ENCODE measurements at places on chromosomes 1 and 21.

DNA sequence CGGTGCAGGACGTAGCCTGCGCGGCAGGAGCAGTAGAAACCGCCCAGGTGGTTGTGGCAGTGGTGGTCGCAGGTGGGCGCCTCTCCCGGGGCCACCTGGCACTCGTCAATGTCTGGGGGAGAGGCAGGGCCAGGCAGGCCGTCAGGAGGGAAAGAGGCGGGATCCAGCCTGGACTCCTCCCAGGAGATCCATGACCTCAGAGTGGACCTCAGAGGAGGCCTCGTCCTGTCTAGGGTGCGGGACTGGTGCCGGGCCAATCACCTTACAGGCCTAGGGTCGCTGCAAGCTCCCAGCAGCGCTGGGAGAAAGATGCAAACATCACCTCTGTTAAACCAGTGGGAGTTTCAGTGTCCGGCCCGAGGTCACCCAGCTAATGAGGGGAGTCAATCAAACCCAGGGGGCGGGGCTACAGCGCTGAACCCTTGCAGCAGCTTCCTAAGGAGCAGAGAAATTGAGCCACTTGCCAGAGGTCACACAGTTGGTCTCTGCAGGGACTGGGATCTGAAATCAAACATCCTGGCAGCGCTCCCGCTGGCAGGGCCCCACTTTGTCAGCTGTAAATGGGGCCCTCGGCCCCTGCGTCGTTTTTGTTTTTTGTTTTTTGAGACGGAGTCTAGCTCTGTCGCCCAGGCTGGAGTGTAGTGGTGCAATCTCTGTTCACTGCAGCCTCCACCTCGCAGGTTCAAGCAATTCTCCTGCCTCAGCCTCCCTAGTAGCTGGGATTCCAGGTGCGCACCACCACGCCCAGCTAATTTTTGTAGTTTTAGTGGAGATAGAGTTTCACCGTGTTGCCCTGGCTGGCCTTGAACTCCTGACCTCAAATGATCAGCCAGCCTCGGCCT lies 1.4 kb downstream of the MASP2 start:
- no peak for DNase-seq

GRCh38 chr1:204495078-204495753 lies 611 bp upstream of the PIK3C2B start:
- DNase-seq: no peak

DNA sequence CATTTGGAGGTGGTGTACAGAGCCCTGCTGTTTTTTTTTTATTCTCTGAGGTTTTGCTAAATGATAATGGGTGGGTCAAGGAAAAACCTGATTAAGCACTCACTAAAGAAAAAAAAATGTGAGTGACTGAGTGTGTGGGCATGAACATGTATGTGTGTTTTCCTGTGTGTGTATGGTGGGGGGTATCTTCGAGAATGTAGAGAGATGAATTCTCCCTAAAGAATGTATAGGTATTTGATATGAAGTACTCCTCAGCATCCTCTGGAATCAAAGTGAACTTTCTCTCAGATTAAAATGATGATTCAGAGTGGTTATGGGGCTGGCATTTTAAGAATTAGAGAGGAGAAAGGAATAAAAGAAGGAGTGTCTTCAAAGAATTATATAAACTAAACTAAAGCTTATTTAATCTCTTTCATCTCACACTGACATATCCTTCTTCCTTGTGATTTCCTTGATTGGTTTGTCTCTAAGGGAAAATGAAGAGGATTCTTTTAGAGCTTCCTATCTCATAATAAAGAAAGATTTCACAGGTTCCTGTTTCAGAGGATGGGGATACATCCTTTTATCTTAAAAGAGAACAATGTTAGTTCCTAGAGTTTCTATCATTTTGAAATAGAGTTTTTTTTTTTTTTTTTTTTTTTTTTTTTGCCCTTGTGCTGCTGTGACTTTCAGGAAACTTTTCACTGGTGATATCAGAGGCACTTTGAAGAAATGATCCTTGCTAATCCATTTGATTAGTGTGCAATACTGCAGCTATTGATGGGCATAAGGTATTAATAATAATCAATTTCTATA lies 23.9 kb downstream of the S1PR1 start:
- no peak for DNase-seq

DNA sequence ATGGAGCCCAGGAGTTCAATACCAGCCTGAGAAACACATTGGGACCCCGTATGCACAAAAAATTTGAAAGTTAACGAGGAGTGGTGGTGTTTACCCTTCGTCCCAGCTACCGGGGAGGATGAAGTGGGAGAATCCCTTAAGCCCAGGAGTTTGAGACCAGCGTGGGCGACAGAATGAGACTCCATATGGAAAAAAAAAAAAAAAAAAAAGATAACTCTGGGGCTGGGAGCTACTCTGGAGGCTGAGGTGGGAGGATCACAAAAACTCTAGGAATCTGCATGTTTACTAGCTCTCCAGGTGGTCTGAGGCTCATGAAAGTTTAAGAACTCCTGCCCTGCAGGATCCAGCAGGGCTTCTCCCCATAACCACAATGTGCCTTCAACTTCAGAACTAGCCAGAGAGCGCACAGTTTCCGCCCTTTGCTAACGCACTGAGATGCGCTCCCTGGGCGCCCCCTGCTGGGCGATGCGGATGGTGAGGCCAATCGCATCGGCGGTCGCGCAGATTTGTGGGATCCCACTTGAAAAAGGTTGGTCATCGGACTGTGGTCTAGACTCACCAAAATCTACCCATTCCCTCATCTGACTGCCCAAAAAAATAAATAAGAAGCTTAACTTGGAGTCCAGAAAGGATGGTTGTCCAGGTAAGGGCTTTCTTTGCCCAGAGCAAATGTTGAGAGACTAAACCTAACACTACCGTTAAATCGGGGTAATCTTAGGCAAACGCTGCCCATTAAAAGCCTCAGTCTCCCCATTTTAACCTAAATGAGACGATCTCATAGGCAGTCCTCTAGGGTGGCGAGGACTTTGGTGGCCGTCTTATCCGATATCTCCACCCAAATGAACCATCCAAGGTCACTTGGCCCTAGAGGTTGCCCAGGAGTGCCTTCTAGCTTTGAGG lies 8.8 kb downstream of the ZNF683 start:
- peak; percentile 79 for DNase-seq

GRCh38 chr1:77156214-77156613 lies 63.0 kb downstream of the PIGK start:
- DNase-seq: no peak

GRCh38 chr21:36589352-36589971 lies 109.5 kb upstream of the SIM2 start:
- no peak for DNase-seq

- DNase-seq: no peak
These were observed 141.9 kb upstream of the MAP1LC3C start for GRCh38 chr1:242140836-242141235.

DNA sequence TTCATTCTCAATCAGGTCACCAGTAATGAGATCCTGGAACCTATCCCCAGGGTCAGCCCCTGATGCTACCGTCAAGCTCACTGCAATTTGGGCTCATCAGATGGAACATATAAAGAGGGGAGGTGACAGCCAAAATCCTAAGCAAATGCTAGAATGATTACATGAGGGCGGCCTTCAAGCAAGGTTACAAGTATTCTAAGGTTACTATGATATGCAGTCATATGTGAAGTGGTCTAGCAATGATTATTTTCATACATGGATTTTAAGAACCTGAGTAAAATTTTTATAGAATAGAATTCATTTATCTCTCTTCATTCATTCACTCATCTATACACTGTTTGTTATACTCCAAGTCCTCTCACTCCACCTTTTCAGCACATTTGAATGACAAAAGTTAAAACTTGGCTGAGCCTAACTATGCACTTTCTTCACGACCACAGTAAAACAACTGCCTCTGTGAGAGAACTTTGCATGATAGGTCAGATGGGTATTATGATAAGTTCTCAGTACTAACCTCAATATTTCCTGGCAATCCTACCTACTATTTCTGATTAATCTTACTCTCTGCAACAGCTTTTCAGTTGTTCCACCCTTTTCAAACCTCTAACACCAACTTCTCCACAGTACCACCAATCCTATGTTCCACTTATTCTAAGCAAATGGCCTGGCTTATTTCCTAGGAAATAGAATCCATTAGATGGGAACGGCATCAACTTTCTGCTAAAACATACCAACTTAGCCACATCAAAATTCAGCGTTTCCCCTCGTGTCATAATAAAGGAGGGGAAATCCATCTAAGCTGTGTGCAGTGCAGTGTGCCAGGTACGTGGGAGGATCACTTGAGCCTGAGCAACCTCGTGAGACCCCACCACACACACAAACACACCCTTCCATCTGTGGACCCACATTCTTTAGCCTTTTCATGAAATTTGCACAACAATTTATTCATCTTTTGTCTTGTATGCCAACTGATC lies 32.0 kb downstream of the LHX9 start:
- no peak for DNase-seq

DNA sequence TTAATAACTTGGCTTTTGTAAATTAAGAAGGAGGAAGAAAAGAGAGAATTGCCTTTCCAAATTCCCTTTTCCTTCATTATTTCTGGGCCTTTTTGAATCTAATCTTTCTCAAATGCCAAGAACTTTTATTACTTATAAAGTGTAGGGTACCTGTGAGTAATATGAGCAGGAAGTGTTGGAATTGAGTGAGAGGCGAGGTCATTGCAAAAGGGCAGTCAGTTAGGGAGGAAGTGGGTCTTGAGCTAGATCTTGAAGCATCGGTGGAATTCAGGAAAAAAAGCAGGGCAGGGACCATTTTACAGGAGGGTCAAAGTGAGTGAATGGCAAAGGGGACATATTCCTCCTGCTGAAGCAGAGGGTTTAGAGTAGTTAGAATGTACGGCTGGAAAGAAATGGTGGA lies 23.4 kb downstream of the DDI2 start:
- no peak for DNase-seq

DNA sequence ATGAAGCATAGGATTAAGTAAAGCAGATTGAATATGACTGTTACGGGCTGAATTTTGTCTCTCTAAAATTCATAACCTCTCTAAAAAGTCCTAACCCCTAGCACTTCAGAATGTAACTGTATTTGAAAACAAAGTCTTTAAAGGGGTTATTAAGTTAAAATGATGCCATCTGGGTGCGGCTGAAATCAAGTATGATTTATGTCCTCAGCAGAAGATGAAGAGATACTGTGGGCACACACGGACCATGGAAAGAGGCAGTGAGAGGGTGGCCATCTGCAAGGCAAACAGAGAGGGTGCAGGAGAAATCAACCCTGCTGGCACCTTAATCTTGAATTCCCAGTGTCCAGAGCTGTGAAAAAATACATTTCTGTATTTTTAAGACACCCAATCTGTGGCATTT lies 3.8 kb upstream of the USP25 start:
- no peak for DNase-seq

- DNase-seq: no peak
These were observed 145.6 kb downstream of the NR5A2 start for GRCh38 chr1:200173097-200173618.

DNA sequence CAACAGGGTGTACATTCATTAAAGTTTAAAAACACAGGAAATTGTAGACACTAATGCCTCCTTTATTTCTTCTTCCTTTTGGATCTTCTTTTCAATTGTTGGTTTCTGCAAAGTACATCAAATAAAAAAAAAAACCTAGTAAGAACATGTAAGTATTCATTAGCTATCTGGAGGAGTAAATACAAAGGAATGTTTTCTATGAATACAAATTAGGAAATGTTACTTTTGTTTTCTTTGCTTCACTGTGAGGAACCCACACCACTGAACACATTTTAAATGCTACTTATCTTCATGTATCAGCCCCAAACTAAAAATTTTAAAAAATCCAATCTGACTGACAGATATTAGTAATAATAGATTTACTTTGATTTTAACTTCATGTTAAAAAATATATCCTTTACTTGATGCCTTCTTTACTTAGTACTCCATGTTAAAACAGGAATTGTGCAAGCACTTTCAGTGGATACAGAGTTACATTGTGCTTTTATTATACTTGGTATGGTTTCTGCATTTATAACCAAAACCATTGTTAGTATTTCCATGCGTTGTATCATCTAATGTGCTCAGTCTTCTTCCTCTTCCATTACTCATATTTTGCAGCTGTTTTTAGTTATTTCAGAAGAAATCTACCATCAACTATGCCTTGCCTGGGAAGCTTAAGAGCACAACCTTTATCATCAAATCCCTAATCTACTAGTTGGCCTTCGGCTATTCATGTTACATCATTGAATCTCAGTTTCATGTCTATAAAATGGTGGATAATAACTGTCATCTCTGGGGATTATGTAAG lies 236.9 kb upstream of the DPYD start:
- no peak for DNase-seq

GRCh38 chr1:158116311-158117167 lies 64.2 kb upstream of the CD1D start:
- no peak for DNase-seq

- no peak for DNase-seq
These were observed 183.0 kb downstream of the PHTF1 start for GRCh38 chr1:113576271-113576670.

GRCh38 chr1:173479649-173480048 lies 2.5 kb downstream of the PRDX6 start:
- DNase-seq: no peak

DNA sequence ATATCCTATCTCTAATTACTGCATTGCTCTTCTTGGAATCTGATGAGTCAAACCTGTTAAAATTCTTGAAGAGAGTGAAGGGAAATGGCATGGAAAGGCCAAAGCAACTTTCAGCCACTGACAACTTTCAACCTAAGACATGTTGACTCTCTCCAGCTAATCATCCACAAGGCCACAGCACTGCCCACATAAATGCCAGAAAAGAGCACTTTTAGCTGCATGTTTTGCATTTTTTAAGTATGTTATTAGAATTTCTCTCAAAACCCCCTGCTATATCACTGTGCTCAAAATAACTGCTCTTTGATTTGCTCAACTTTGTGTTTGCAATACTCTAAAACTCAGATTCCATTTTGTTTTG lies 352.5 kb downstream of the ADGRL2 start:
- DNase-seq: no peak

GRCh38 chr1:42333662-42334239 lies 1.3 kb downstream of the FOXJ3 start:
- DNase-seq: no peak

GRCh38 chr21:46437096-46437498 lies 21.6 kb upstream of the DIP2A start:
- no peak for DNase-seq

DNA sequence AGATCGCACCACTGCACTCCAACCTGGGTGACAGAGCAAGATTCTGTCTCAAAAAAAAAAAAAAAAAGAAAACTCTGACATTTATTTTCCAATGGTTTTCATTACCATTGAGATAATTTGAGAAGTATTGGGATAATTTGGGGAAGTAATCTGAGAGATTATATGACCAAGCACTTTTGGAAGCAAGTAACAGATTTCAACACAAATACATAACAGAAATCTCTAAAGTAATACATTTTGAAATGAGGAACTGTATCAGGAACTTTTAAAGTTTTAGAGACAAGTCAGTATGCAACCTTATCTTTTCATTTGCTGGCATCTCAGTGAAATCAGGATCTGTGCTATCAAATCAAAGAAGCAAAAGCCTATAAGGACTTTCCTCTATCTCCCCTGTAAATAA lies 25.4 kb upstream of the SLC16A1 start:
- DNase-seq: no peak

GRCh38 chr1:109808703-109809102 lies 45.0 kb upstream of the EPS8L3 start:
- no peak for DNase-seq
